ENCODE measurements at places on chromosomes 6 and 20.

- DNase-seq: peak; percentile 61
Measured at GRCh38 chr6:2875359-2876191, 27.5 kb downstream of the SERPINB9 start.

- no peak for DNase-seq
Measured at GRCh38 chr20:54284928-54285704, 77.2 kb downstream of the PFDN4 start.

DNA sequence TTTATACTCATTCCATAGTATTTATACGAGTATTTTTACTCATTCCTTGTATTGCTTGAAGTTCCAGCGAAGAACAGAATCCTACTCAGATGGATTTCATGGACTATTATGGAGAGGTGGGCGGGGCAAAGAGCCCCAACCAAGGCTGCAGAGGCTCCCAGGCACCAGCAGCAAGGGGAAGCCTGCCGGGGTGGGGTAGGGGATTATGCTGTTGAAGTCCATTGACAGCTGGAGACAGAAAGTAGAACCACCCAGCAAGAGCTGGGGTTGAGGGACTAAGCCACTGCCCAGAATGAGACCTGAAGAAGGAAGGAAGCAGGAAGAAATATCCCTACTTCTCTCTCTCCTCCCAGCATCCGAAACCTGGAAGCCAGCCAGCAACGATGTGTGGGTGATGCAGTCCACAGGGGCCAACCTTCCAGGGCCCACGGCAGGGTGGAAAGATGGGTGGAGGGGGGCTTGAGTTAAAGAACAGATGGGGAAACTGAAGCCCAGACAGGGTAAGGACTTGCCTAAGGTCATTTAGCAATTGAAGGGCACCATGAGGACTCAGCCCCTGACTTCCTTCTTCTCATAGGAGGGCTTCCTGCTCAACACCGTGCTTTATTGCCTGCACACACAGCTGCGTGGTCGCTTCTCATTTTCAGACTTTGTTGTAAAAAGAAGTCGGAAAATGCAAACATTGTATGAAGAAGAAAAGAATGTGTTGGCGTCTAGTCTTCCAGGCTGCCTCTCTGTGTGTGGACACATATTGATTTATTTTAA is 18.3 kb upstream of the GTSF1L start:
- no peak for DNase-seq

DNA sequence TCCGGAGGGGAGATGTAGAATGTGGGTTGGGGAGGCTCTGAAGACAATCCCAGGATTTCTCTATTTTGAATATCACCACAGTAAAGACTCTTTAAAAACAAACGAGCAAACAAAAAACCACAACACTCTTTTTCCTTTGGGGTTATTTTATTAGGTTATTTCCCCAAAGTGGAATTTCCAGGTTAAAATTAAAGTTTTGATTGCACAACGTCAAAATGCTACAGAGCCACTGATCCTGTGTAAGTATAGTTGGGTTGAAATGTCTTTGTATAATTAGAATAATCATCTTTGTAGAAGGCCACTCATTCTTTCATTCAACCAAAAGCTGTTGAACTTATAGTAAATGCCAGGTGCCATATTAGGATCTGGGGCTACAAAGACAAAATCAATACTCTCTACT is 19.6 kb upstream of the PIM1 start:
- no peak for DNase-seq

GRCh38 chr6:112408522-112408921 is 61.4 kb downstream of the RFPL4B start:
- DNase-seq: peak; percentile 5

DNA sequence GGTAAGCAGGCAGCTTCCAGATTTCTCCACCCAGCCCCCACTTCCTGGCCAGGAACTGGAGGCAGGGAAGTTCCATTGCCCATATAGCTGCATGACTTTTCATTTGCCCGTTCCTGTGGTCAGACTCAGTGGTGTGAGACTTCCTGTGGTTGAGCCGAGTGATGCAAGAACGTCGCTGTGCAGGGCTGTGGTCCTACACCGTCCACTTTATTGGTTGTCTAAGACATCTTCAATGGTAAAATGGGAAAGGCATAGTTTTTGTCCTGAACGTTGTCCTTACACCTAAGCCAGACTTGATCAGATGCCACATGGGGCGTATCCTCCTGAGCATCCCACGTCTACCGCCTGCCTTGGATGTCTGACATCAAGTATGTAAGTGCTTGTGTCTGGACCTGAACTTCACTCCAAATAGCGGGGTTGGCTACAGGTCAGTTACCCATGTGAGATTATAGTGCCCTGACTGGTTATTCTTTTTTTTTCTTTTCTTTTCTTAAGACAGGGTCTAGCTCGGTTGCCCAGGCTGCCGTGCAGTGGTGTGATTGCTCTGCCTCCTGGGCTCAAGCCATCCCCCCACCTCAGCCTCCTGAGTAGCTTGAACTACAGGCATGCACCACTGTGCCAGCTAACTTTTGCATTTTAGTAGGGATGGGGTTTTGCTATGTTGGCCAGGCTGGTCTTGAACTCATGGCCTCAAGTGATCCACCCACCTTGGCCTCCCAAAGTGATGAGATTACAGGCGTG is 25.9 kb upstream of the GTSF1L start:
- no peak for DNase-seq

DNA sequence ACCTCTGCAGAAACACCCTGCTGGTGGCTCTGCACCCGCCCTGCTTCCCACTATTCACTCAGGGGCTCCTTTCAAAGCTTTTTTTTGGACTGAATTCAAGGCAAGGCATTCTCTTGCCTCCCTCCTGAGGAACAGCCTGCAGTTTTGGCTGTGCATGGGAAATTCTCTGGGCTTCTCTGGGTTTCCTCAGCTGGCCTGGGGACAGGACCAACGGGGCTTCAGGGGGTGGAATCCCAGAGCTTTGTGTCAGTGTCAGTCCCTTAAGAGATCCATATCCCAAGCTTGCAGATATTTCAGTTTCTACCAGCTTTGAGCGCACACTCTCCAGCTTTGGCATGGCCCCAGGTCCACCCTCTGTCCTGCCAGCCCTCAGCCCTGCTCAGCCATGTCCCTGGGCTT is 2.0 kb downstream of the SCRT2 start:
- DNase-seq: no peak

GRCh38 chr6:117446861-117447260 is 21.1 kb upstream of the ROS1 start:
- no peak for DNase-seq

- peak; percentile 43 for DNase-seq
Measured at GRCh38 chr20:19692685-19693119, 65.4 kb upstream of the RIN2 start.

- DNase-seq: no peak
Measured at GRCh38 chr6:131561925-131562707, 10.9 kb upstream of the ARG1 start.

DNA sequence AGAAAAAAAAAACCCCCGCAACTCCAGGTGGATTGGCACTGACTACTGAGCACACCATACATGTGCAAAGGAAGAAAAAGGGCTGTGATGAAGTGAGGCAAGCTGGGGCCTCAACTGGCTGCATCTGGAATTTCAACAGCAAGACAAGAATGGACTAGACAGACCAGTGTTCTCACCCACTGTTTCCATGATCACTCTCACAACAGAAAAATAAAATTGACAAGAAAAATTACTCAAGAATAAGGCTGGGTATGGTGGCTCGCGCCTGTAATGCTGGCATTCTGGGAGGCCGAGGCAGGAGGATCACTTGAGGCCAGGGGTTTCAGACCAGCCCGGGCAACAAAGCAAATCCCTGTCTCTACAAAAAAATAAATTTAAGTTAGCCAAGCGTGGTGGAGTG is 18.8 kb downstream of the ZNF217 start:
- DNase-seq: peak; percentile 41

DNA sequence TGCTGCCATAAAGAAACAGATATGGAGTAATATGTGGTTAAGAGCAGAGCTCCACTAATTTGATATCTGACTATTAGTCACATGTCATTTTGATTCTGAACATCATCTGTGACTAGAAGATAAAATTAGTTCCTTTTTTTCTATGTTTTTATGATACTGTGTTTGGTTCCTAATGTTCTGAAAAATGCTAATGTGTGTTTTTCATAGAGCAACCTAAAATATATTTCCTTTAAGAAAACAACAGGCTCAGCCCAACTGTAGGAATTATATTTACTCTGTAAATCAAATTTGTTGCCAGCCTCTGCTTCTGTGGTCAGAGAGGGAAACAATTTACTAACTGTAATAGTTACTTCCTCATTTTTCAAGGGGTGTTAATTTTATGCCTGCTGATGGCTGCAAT is 33.3 kb upstream of the TXLNB start:
- DNase-seq: no peak

- DNase-seq: no peak
Measured at GRCh38 chr6:150058231-150058792, 10.6 kb downstream of the ULBP3 start.
